ENCODE measurements at places on chromosomes 7 and 10. TPM values are rescaled to one million over a fixed set of nuclear protein-coding genes. Genes with fewer than 3 reads are reported as not detected.

Gene STEAP2
- total RNA-seq: 11.9 TPM

Gene C10orf62
- not detected for total RNA-seq

- no peak overlapping the region for H3K4me3 ChIP-seq
- H3K36me3 ChIP-seq: no peaks in the 10 kb centered on the region
- H3K27ac ChIP-seq: no peak overlapping the region
Observed at GRCh38 chr10:112570585-112570984, 123.6 kb downstream of the VTI1A start.

DNA sequence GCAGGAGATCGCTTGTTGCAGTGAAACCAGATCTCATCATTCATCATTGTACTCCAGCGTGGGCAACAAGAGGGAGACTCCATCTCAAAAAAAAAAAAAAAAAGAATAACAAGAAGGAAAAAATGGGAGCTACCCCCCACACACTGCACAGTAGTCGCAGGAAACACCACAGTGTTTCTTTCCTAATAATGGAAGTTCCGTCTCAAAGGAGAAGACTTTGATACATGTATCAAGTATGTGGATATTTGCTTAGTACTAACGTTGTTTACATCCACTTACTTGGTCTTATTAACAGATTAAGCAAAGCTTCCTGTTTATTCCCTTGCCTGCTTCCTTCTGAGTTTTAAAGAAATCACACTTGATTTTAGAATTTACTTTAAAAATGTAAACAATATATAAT is 22.2 kb downstream of the YAE1 start:
- H3K4me1 ChIP-seq: no peaks in the 10 kb centered on the region
- H3K36me3 ChIP-seq: no peaks in the 10 kb centered on the region
- no peaks in the 10 kb centered on the region for H3K27me3 ChIP-seq
- H3K4me3 ChIP-seq: no peak overlapping the region
- no peak overlapping the region for H3K27ac ChIP-seq

- no peak overlapping the region for H3K27ac ChIP-seq
- H3K27me3 ChIP-seq: peaks cover 20% of the 10 kb centered on the region
- no peak for DNase-seq
- no peaks in the 10 kb centered on the region for H3K36me3 ChIP-seq
Observed at GRCh38 chr7:134613623-134614347, 32.9 kb upstream of the BPGM start.

- H3K4me3 ChIP-seq: no peak overlapping the region
- no peaks in the 10 kb centered on the region for H3K4me1 ChIP-seq
- no peak overlapping the region for H3K27ac ChIP-seq
- H3K27me3 ChIP-seq: no peaks in the 10 kb centered on the region
Observed at GRCh38 chr10:48813291-48813690, 126.3 kb downstream of the LRRC18 start.

DNA sequence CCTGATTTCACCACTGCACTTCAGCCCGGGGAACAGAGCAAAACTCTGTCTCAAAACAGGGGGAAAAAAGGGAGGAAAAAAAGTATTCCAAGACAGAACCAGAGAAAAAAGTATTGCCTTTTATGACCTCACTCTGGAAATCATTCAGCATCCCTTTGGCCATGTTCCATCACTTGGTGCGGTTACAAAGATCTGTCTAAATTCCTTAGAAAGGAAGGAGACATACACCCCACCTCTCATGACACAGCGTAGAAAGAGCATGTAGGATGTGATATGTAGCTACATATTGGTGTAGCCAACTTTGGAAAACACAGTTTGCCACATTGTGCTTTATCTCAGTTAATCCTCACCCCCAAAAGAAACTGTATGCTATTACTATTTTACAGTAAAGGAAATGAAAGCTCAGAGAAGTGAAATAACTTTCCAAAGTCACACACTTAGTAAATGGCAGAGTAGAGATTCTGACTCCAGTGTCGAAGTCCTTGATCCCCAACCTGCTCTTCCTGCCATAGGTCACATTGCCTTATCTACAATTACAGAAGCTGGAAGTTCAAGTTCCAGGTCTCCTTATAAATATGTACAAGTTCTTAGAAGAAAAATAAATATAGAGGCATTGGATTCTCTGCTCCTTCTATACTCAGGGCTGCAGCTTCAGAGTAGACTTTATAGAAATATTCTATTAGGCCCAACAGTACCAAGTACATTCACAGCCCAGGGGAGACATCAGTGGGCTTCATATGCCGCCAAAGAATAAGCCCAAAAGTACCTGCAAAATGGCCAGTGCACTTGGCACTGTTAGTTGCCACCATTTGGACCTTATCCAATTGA is 91.6 kb upstream of the KMT2E start:
- H3K4me3 ChIP-seq: no peak overlapping the region
- H3K4me1 ChIP-seq: peaks cover 4% of the 10 kb centered on the region

GRCh38 chr7:121037957-121038716 is 49.6 kb downstream of the CPED1 start:
- no peaks in the 10 kb centered on the region for H3K36me3 ChIP-seq
- no peak overlapping the region for H3K27ac ChIP-seq
- no peak for DNase-seq
- H3K27me3 ChIP-seq: no peaks in the 10 kb centered on the region
- no peak overlapping the region for H3K4me3 ChIP-seq
- H3K4me1 ChIP-seq: no peaks in the 10 kb centered on the region

GRCh38 chr7:31981874-31982390 is 88.3 kb downstream of the PDE1C start:
- no peaks in the 10 kb centered on the region for H3K4me1 ChIP-seq
- no peak overlapping the region for H3K27ac ChIP-seq
- H3K36me3 ChIP-seq: no peaks in the 10 kb centered on the region
- H3K27me3 ChIP-seq: no peaks in the 10 kb centered on the region
- DNase-seq: no peak
